ENCODE measurements at places on chromosomes 7 and 10.

DNA sequence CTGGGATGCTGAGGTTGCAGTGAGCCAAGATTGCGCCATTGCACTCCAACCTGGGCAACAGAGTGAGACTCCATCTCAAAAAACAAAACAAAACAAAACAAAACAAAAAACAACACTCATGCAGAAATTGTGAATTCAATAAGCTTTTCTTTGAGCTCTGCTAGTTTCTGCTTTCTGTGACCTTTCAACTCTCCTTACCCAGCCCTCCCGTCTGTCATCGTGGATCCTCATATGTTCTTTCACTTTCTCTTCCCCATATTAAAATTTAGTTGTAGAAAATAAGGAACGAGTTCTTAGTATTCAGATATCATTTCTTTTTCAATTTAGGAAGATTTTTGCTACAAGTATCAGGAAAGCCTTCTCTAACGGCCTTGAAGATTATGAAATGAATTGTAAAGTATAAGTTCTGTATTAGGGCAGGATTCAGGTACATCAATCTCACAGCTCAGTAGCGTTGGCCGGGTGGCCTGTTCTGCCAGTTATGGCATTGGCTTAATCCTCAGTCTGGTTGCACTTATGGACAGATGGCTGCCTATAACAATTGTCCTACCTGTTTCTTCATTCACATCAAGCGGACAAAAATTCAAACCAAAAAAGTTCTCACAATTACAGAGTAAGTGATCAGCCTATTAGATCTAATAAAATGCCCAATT lies 1167.0 kb downstream of the SORCS3 start:
- no peak for DNase-seq

GRCh38 chr10:11884706-11885423 lies 61.7 kb downstream of the PROSER2 start:
- DNase-seq, result no peak

GRCh38 chr10:109934958-109935793 lies 11.9 kb upstream of the XPNPEP1 start:
- DNase-seq, result no peak

GRCh38 chr10:56823849-56824248 lies 462.8 kb upstream of the ZWINT start:
- DNase-seq, result no peak

GRCh38 chr7:99729486-99730237 lies 5.3 kb downstream of the CYP3A7 start:
- no peak for DNase-seq
